ENCODE measurements at places on chromosomes 4 and X. TPM values are rescaled to one million over a fixed set of nuclear protein-coding genes. Genes with fewer than 3 reads are reported as not detected.

Gene CXXC4
- not detected for total RNA-seq

Gene FRMD7
- total RNA-seq, result not detected

Gene ATXN3L
- not detected for total RNA-seq

Gene EDNRA
- total RNA-seq, result 34.5 TPM

Gene IQSEC2
- total RNA-seq, result 11.7 TPM

Gene SEC31A
- 230 TPM for total RNA-seq

Gene GPRASP1
- total RNA-seq, result 0.85 TPM

Gene CENPI
- total RNA-seq, result 2.2 TPM

Gene TCP11X2
- total RNA-seq, result not detected

Gene RHOXF2
- total RNA-seq, result not detected

Gene ITGB1BP2
- total RNA-seq, result 0.23 TPM

Gene GAGE2A
- not detected for total RNA-seq

Gene SGMS2
- total RNA-seq, result 42.8 TPM

Gene PAGE2
- not detected for total RNA-seq

Gene ETDB
- total RNA-seq, result not detected

Gene AKAP14
- total RNA-seq, result not detected

Gene SLC9B2
- total RNA-seq, result 15.3 TPM

Gene LRCH2
- total RNA-seq, result 3.0 TPM

Gene GAGE12G
- not detected for total RNA-seq

Gene TBC1D9
- 21.7 TPM for total RNA-seq

Gene HAUS7
- 5.2 TPM for total RNA-seq

Gene ARHGEF38
- total RNA-seq, result not detected

Gene C4orf51
- total RNA-seq, result not detected

Gene ERAS
- total RNA-seq, result not detected

Gene FHIP1A
- under 0.01 TPM for total RNA-seq

Gene POLN
- 1.1 TPM for total RNA-seq

All from pericardium fibroblast (primary cell).